RWPE2 (cell line): ENCODE measurements at places on chromosomes 6 and 20.

- H3K4me1 ChIP-seq = no peaks in the 10 kb centered on the region
- peaks cover 23% of the 10 kb centered on the region for H3K27me3 ChIP-seq
- no peak overlapping the region for H3K27ac ChIP-seq
- DNase-seq = no peak
- peak overlapping the region; percentile 23 for H3K4me3 ChIP-seq
Measured at GRCh38 chr20:3751305-3751674, 16.3 kb downstream of the ADISSP start.

- DNase-seq = no peak
- H3K4me3 ChIP-seq = no peak overlapping the region
- no peaks in the 10 kb centered on the region for H3K27me3 ChIP-seq
- no peak overlapping the region for H3K27ac ChIP-seq
Measured at GRCh38 chr6:4803343-4803744, 27.1 kb downstream of the CDYL start.

- no peaks in the 10 kb centered on the region for H3K36me3 ChIP-seq
- DNase-seq = no peak
- H3K4me3 ChIP-seq = no peak overlapping the region
- peaks cover 4% of the 10 kb centered on the region for H3K4me1 ChIP-seq
Measured at GRCh38 chr20:51702556-51702955, 65.6 kb downstream of the ATP9A start.

DNA sequence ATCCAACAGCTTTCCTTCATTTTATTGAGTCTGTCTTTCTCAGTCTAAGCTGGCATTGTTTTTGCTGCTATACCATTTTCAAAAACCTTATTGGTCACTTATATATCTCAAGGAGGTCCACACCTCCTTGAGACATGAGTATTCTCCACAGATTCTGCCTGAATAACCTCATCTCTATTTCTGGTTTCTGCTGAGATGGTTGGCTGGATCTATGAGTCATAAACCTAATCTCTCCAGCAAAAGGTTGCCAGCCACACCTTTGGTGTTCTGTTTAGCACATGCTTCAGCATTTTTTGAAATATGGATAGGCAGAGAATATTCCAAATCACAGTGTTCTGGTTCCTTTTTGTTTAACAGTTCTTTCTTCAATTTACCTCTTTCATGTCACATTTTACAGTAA, 40.8 kb upstream of the TMEM244 start:
- no peaks in the 10 kb centered on the region for H3K36me3 ChIP-seq
- no peak overlapping the region for H3K4me3 ChIP-seq
- H3K27me3 ChIP-seq = no peaks in the 10 kb centered on the region
- no peaks in the 10 kb centered on the region for H3K4me1 ChIP-seq

GRCh38 chr20:53296451-53297153, 297.0 kb downstream of the ZNF217 start:
- H3K4me1 ChIP-seq = no peaks in the 10 kb centered on the region
- H3K27ac ChIP-seq = no peak overlapping the region
- no peak overlapping the region for H3K4me3 ChIP-seq
- DNase-seq = no peak
- peaks cover 16% of the 10 kb centered on the region for H3K27me3 ChIP-seq

- H3K4me1 ChIP-seq = no peaks in the 10 kb centered on the region
- no peaks in the 10 kb centered on the region for H3K36me3 ChIP-seq
- no peak overlapping the region for H3K4me3 ChIP-seq
- no peaks in the 10 kb centered on the region for H3K27me3 ChIP-seq
Measured at GRCh38 chr6:11062083-11062482, 18.0 kb upstream of the ELOVL2 start.

DNA sequence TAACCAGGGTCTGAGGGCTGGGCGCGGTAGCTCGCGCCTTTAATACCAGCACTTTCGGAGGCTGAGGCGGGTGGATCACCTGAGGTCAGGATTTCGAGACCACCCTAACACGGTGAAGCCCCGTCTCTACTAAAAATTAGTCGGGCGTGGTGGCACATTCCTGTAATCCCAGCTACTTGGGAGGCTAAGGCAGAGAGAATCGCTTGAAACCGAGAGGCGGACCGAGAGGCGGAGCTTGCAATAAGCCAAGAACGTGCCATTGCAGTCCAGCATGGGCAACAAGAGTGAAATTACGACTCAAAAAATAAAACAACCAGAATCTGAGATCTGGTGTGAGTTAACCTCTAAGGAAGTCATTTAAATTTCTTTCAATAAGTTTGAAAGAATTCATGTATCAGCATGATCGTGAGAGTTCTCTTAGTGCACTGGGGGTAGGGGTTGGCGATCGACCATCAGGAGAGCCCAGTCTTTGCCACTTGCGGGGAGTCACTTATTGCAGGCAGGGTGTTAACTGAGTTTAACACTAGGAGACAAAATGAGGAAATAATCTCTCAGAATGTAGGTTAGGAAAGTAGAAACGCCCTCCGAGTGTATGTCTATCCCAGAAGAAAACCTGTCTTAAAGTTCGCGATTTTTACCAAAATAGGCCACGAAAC, 206.5 kb upstream of the ZNF184 start:
- no peaks in the 10 kb centered on the region for H3K4me1 ChIP-seq
- no peaks in the 10 kb centered on the region for H3K36me3 ChIP-seq
- no peak overlapping the region for H3K4me3 ChIP-seq
- DNase-seq = no peak

DNA sequence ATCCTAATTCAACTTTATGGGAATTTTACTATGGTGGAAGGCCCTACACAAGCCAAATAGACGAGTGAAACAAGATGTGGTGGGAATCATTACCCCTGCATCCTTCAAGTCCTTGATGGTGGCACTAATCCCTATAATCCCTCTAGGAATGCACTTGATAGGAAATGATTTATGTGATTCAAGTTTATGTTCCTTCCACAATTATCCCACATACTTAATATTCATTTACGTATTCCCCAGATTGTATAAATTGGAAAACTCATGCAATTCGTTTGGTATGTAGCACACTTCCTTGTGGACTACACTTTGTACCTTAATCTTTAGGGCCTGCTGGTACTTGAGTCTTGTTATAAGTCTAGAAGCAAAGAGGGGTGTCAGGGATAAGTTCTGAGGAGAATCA, 40.8 kb downstream of the PKIB start:
- H3K4me1 ChIP-seq = peaks cover 27% of the 10 kb centered on the region
- no peaks in the 10 kb centered on the region for H3K36me3 ChIP-seq
- peak overlapping the region; percentile 83 for H3K27ac ChIP-seq
- no peak overlapping the region for H3K4me3 ChIP-seq
- H3K27me3 ChIP-seq = no peaks in the 10 kb centered on the region

- no peak overlapping the region for H3K27ac ChIP-seq
- DNase-seq = no peak
- no peak overlapping the region for H3K4me3 ChIP-seq
- H3K36me3 ChIP-seq = no peaks in the 10 kb centered on the region
- no peaks in the 10 kb centered on the region for H3K27me3 ChIP-seq
Measured at GRCh38 chr6:110628330-110628729, 151.9 kb upstream of the SLC22A16 start.

DNA sequence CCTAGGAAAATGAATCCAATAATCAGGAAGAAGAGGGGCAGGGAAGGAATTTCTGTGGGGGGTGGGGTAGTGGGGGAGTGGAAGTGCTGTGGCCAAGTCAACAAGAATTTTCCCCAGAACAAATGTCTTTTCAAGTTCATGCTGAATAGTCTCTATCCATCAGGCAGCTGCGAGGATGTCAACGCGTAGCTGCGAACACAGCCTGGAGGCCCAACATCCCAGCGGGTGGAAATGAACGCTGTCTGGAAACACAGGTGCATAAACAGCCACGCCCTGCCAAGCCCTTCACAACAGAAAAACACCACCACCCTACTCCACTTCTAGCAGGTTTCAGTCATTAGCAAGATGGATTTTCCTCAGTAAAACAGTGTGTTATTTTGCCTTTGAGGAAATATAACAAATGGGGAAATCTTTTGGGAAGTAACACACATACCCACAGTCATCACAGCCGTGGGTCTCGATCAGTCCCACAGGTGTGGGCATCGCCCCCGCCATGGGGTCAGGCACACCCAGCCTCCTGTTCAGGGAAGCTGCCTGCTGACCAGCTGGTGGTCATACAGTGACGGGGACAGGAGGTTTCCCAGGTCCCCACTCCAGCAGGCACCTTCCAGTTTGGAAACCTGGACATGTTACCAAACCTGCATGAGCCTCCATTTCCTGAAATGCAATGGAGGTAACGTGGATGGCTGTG, 112.1 kb upstream of the THBS2 start:
- no peak overlapping the region for H3K4me3 ChIP-seq
- H3K4me1 ChIP-seq = peaks cover 2% of the 10 kb centered on the region
- no peak overlapping the region for H3K27ac ChIP-seq
- H3K36me3 ChIP-seq = no peaks in the 10 kb centered on the region

- peaks cover 4% of the 10 kb centered on the region for H3K4me1 ChIP-seq
- no peak for DNase-seq
- no peak overlapping the region for H3K4me3 ChIP-seq
Measured at GRCh38 chr6:132726608-132726975, 12.7 kb upstream of the VNN1 start.

DNA sequence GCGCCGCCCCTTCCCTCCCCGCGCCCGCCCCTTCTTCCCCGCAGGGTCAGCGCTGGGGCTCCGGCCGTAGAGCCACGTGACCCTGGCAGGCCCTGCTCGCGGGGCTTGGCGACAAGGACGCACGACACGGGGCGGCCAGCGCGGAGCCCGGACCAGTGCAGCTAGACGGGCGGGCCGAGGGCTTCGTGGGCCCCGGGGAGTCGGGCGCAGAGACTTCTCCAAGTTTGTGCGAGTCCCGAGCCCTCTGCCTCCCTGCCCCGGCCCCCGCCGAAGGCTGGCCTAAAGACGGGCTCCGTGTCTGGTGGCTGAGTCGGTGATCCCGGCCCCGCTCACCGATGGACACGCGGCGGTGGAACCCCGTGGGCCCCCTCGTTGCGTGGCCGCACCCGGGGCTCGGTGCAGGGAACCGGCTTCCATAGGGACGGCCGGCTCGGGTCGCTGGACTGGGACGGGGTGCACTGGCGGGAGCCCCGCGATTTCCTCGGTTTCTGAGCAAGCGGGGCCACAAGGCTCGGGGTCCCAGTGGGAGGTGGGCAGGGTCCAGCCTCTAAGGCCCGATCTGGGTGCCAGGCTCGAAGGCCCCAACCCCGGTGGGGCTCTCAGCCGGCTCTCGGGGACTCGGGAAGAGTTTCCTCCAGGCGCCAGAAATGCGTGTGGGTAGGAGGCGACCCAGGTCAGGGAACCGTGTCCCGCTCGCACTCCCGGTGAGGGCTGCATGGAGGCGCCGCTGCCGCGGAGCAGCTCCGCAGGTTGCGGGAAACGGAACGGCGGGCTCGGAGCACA, 452 bp upstream of the GATA5 start:
- H3K36me3 ChIP-seq = no peaks in the 10 kb centered on the region
- peaks cover 84% of the 10 kb centered on the region for H3K27me3 ChIP-seq
- H3K4me1 ChIP-seq = no peaks in the 10 kb centered on the region
- no peak overlapping the region for H3K4me3 ChIP-seq
- no peak overlapping the region for H3K27ac ChIP-seq

DNA sequence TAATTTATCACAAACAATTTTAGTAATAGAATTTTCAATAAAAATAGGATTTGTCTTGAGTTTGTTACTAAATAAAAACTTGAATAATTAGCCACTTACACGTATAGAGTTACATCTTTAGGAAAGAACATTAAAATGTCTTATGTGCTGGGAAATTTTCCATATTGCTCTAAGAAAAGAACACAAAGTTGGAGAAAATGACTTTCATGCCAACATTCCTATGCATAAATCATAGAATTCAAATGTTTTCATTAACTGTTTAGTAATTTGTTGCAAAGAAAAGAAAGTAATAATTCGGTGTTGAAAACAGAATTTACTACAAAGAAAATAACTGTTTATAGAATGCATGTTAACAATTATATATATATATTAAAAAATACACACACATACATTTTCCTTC, 4.7 kb upstream of the TBC1D32 start:
- no peak for DNase-seq
- no peaks in the 10 kb centered on the region for H3K36me3 ChIP-seq
- H3K4me1 ChIP-seq = peaks cover 5% of the 10 kb centered on the region
- no peak overlapping the region for H3K4me3 ChIP-seq

DNA sequence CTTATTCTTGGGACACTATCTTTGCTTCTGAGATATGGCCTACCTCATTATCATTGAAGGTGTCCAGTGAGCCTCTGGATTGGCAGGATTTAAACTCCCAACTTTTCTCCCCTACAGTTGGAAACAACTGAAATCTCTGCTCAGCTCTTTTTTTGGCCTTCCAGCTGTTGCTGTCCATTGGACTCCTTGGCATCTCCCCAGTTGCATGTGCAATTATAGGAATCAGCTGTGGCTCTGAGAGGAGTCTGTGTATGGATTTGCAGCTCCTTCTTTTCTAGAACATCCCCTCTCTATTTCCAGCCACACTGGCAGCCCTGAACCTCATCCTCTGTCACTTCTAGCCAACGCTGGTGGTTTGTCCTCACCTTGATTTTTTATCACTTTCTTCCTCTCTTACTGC, 21.2 kb downstream of the RAB22A start:
- H3K4me3 ChIP-seq = no peak overlapping the region
- H3K4me1 ChIP-seq = no peaks in the 10 kb centered on the region
- DNase-seq = no peak

GRCh38 chr6:133753756-133754155, 135.2 kb upstream of the TCF21 start:
- no peak overlapping the region for H3K4me3 ChIP-seq
- H3K36me3 ChIP-seq = no peaks in the 10 kb centered on the region
- H3K27me3 ChIP-seq = no peaks in the 10 kb centered on the region
- H3K4me1 ChIP-seq = no peaks in the 10 kb centered on the region

DNA sequence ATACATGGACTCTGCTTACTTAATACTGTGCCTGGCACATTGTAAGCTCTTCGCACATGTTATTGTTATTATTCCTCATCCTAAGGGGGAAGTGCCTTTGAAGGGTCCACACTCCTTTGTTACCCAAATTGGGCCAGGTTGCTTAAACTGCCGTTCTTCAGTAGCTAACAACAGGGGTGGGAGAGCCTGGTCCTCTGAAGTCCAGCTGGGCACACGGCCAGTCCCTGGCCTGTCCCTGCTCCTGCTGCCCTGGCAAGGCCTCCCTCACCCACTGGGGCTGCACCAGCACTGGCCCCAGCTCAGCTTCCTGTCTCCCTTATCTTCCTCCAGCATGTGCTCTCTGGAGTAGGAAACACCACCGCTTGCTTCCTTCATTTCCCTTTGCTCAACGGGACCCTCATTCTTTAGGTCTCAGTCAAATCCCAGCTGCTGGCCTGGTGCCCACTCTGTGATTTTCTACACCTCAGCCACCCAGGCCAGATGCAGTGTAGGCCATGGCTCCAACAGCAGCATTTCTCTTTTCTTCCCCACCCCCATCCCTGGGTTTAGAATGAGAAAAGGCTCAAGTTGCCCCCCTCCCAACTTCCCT, 5.5 kb upstream of the PROCR start:
- H3K27me3 ChIP-seq = no peaks in the 10 kb centered on the region
- H3K4me3 ChIP-seq = no peak overlapping the region
- H3K4me1 ChIP-seq = peaks cover 4% of the 10 kb centered on the region
- H3K27ac ChIP-seq = no peak overlapping the region
- no peak for DNase-seq

- H3K27ac ChIP-seq = no peak overlapping the region
- H3K4me1 ChIP-seq = no peaks in the 10 kb centered on the region
- H3K36me3 ChIP-seq = no peaks in the 10 kb centered on the region
Measured at GRCh38 chr20:43188861-43189553, 699 bp downstream of the PTPRT start.
